ENCODE measurements at places on chromosomes 1 and 21. TPM values are rescaled to one million over a fixed set of nuclear protein-coding genes. Genes with fewer than 3 reads are reported as not detected.
A peak's percentile ranks its signal among the peaks of the same experiment; 100 is the strongest.

KCNQ4 gene
- polyA plus RNA-seq: 7.5 TPM

FAM43B gene
- polyA plus RNA-seq: 14.4 TPM

DNA sequence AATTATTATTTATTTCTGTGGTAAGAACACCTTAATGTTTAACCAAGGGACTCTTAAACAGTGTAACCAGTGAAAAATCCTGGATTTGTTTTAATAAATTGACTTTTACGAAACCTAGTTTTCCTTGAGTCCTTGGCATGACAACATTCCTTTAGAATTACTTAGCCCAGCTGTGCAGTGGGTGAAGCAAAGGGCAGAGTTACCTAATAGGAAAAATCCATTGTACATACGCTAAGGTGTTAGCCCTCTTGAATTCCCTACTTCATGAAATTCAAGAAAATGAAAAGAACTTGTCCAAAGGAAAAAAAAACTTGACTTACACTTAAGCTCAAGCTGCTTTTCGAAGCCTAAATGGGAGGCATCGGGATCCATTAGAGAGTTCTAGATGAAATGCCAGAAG, 852.0 kb upstream of the ADAMTS5 start:
- DNase-seq: no peak

DNA sequence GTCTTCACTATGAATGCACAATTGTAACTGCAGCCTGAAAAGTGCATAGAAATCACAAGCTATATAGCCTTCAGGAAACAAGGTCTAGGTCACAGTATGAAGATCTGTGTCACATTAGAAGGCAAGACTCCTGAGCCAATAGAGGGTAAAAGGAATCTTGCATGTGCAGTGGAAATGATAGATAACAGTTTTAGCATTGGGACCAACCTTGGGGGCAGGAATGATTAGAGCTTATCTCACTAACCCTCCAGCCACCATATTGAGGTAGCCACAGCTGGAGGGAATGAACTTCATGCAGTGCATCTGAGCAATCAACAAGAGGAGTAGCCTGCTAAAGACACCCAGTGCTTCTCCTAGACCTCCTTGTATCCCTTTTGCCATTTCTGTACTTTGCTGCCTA, 390.1 kb downstream of the LTN1 start:
- no peak for DNase-seq

- DNase-seq: no peak
Measured at GRCh38 chr1:37032660-37033354, 1.5 kb downstream of the GRIK3 start.

GRCh38 chr1:107952989-107953388, 12.0 kb downstream of the VAV3 start:
- no peak for DNase-seq

DNA sequence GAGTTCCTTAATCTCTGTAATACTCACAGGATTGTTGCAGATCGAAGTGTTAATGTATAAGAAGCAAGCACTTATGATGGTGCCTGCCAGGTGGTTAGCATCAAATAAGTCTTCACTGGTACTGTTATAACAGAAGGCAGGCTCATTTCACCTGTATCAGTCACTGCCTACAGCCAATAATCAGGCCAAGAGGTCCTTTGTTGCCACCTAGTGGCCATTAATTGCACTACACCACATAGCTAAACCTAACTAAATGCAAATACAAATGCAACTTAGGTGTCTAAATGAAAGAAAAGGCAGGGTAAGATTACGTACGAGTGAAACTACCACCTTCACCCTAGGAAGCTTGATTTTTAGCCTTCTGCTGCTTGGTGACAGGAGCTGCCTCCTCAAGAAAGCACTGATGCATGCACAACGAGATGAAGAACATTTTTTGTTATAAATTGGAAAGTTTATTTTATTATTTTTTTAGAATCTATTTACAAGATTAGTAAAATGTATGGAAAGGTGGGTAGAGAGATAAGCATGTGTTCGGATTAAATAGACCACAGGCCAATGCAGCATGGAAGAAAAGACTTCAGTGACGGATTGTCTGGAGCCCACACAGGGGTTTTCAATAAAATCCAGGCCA, 334.8 kb upstream of the CAMK1G start:
- peak; percentile 96 for DNase-seq

DNA sequence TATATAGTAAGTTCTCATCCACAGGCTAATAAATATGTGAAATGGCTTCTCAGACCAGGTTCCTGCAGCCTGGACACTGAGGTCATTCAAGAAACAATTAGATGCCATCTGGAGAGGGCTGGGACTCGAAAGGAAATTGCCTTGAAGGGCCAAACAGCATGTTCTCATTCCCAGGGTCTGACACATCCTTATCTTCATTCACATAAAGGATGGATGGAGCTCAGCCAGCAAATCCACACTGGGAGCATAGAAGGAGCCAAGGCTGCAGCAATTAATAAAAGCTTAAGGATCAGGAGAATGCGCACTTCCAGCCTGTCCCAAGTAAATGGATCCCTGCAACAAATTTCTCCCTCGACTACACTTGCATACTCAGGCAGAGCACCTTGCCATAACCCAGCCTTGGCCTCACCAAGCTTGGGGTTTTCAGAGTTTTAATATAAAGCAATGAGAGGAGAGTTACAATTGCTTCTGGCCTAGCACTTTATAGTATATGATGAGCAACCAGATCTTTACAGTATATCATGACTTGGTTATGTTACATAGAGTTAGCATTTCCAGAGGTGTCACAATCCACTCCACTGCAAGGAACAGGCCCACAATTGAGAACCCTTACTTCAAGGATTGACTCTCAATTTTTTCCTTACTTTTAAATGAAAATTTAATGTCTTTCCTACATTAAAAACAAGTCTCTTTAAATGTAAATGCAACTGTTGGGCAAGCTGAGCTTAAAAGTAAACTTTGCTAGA, 55.9 kb downstream of the BCAR3 start:
- DNase-seq: peak; percentile 53

Measured in spinal cord (tissue), 10 donors.